ENCODE measurements at places on chromosomes 5 and 9.

- no peak overlapping the region for H3K27ac ChIP-seq
- no peak overlapping the region for H3K4me3 ChIP-seq
- no peaks in the 10 kb centered on the region for H3K36me3 ChIP-seq
- H3K27me3 ChIP-seq, result no peaks in the 10 kb centered on the region
- no peaks in the 10 kb centered on the region for H3K4me1 ChIP-seq
These were observed 88.9 kb upstream of the RANBP3L start for GRCh38 chr5:36390640-36391039.

GRCh38 chr5:107602896-107603295, 67.8 kb downstream of the EFNA5 start:
- H3K27me3 ChIP-seq, result no peaks in the 10 kb centered on the region
- H3K27ac ChIP-seq, result no peak overlapping the region
- no peaks in the 10 kb centered on the region for H3K4me1 ChIP-seq
- no peaks in the 10 kb centered on the region for H3K36me3 ChIP-seq
- no peak for DNase-seq
- no peak overlapping the region for H3K4me3 ChIP-seq

DNA sequence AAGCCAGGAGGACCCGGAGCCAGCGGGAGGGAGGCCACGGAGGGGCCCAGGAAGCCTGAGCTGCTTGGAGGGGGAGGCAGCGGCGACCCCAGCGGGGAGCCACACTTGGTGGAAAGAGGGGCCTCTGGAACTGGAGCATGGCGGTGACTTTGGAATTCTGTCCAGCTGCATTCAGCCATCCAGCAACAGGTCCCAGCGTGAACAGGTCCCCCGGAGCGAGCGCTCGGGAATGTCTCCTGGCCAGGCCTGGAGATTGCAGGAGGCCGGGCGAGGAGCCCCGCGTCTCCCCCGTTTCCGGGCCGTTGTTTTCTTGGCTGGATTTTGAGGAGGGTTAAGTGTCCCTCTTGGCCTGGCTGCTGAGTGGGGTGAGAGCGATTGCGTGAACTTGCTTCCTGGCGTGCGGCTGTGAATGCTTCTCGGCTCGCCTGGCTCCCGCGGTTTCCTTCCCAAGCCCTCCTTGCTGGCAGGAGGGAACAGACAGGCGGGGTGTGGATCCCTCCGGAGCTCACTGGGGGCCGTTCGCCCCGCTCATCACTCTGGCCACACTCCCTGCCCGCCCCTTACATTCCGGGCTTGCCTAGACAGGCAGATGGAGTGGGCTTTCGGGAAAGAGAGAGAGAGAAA, 125.3 kb upstream of the IRX4 start:
- H3K4me3 ChIP-seq, result no peak overlapping the region
- no peaks in the 10 kb centered on the region for H3K4me1 ChIP-seq
- H3K27ac ChIP-seq, result no peak overlapping the region
- no peaks in the 10 kb centered on the region for H3K27me3 ChIP-seq

- H3K4me1 ChIP-seq, result no peaks in the 10 kb centered on the region
- H3K27ac ChIP-seq, result no peak overlapping the region
- no peaks in the 10 kb centered on the region for H3K36me3 ChIP-seq
- DNase-seq, result no peak
- no peak overlapping the region for H3K4me3 ChIP-seq
These were observed 52.2 kb downstream of the ACTL7B start for GRCh38 chr9:108803428-108804065.

DNA sequence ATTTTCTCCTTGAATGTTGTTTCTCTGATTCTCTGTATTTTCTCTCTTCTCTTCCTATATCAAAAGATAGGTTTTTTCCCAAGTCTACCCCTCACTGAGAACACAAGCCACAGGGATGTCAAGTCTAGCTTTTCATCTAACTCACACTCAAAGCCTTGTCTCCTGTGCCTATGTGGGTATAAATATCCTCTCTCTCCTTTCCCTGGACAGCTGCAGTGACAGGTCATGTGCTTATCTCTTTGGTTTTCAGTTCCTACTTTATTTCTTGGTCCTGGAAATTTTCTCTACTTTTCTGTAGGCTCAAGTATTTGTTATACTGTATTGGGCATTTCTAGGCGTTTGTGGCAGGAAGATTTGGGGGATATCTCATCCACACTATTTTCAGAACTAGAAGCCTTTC, 182.4 kb upstream of the MVB12B start:
- DNase-seq, result no peak
- no peaks in the 10 kb centered on the region for H3K4me1 ChIP-seq
- no peaks in the 10 kb centered on the region for H3K36me3 ChIP-seq
- no peak overlapping the region for H3K27ac ChIP-seq

- no peak overlapping the region for H3K4me3 ChIP-seq
- no peaks in the 10 kb centered on the region for H3K36me3 ChIP-seq
- no peak for DNase-seq
These were observed 66.3 kb downstream of the NR2F1 start for GRCh38 chr5:93649234-93649900.

GRCh38 chr5:81783401-81783800, 32.5 kb upstream of the SSBP2 start:
- DNase-seq, result no peak
- no peaks in the 10 kb centered on the region for H3K36me3 ChIP-seq
- no peak overlapping the region for H3K4me3 ChIP-seq
- no peaks in the 10 kb centered on the region for H3K27me3 ChIP-seq
- H3K4me1 ChIP-seq, result peaks cover 12% of the 10 kb centered on the region

DNA sequence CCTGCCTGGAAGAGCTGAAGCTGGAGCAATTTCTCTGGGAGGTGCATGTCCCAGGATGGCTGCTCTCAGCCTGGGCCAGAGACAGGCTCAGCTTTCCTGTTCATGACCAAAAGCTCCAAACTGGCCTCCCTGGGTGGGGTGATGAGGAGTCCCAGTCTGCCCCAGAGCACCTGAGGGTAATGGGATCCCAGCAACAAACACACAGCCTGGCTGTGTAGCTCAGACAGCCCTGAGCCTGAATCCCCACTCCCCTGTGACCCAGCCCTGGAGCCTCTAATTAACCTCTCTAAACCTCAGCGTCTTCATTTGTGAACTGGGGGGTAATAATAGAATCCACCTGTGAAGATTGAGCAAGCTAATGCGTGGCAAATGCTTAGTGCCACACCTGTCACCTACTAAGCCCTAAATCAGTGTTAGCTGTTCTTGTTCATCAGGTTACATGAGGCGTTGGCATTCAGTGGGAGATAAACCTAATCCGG, 67.5 kb downstream of the HSPA4 start:
- no peaks in the 10 kb centered on the region for H3K36me3 ChIP-seq
- peaks cover 2% of the 10 kb centered on the region for H3K27me3 ChIP-seq
- H3K4me1 ChIP-seq, result no peaks in the 10 kb centered on the region
- H3K27ac ChIP-seq, result no peak overlapping the region
- no peak for DNase-seq

DNA sequence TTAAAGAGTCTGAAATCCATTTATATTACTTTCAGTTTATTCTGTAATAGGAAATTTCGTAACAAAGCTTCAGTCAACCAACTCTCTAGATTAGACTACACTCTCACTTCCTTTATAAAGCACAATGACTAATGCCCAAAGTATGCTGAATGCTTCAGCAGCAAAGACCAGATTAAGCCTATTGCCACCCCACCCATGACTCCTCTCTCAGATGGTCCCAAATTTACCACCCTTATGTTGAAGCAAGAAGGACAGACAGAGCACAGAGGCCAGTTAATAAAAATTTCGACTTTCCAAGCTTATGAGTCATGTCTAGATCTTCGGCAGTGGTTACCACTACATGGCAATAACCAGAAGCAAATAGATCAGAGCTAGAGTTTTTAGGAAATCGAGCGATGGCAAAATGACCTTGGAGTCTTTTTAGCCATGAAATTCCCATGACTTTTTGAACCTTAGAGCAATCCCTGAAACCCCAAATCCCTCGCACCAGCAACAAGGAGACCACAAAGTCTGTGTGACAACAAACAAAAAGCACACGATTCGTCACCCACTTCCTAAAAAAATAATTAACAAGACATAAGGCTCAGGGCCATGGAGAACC, 287.8 kb upstream of the RASA1 start:
- no peaks in the 10 kb centered on the region for H3K4me1 ChIP-seq
- no peak for DNase-seq
- H3K36me3 ChIP-seq, result no peaks in the 10 kb centered on the region

DNA sequence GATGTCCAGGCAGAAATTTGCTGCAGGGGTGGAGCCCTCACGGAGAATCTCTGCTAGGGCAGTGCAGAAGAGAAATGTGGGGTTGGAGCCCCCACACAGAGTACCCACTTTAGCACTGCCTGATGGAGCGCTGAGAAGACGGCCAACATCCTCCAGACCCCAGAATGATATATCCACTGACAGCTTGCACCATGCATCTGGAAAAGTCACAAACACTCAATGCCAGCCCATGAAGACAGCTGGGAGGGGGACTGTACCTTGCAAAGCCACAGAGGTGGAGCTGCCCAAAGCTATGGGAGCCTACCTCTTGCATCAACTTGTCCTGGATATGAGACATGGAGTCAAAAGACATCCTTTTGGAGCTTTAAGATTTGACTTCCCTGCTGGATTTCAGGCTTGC, 426.3 kb upstream of the FAM174A start:
- H3K4me1 ChIP-seq, result no peaks in the 10 kb centered on the region
- no peak for DNase-seq
- H3K27ac ChIP-seq, result no peak overlapping the region
- H3K4me3 ChIP-seq, result no peak overlapping the region

- H3K27ac ChIP-seq, result peak overlapping the region; percentile 48
- H3K36me3 ChIP-seq, result no peaks in the 10 kb centered on the region
- H3K4me3 ChIP-seq, result no peak overlapping the region
- H3K27me3 ChIP-seq, result peaks cover 7% of the 10 kb centered on the region
- H3K4me1 ChIP-seq, result peaks cover 23% of the 10 kb centered on the region
These were observed 117.2 kb downstream of the NRG2 start for GRCh38 chr5:139925650-139926640.

DNA sequence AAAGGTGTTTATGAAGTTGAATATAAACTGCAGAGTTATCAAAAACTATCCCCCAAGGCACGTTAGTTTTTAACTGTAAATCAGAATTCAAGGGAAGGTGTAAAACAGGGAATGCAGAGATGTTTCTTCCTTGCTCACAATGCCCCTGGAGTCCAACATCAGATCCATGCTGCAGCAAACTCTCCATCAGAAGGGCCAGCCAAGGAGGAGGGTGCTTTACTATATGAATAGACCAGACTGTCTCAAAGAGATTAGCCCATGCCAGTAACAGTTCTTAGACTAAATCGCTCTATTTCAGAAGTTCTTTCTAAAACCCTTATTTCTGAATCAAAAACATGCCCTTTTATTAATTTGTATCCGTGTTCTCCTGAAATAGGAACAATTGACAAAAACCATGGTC, 362.8 kb upstream of the RPS23 start:
- no peak overlapping the region for H3K4me3 ChIP-seq
- no peaks in the 10 kb centered on the region for H3K4me1 ChIP-seq
- H3K27ac ChIP-seq, result no peak overlapping the region
- no peak for DNase-seq

- H3K27me3 ChIP-seq, result no peaks in the 10 kb centered on the region
- no peak overlapping the region for H3K27ac ChIP-seq
- H3K36me3 ChIP-seq, result peaks cover 8% of the 10 kb centered on the region
- DNase-seq, result no peak
These were observed 7.0 kb downstream of the LNPEP start for GRCh38 chr5:96942911-96943310.

DNA sequence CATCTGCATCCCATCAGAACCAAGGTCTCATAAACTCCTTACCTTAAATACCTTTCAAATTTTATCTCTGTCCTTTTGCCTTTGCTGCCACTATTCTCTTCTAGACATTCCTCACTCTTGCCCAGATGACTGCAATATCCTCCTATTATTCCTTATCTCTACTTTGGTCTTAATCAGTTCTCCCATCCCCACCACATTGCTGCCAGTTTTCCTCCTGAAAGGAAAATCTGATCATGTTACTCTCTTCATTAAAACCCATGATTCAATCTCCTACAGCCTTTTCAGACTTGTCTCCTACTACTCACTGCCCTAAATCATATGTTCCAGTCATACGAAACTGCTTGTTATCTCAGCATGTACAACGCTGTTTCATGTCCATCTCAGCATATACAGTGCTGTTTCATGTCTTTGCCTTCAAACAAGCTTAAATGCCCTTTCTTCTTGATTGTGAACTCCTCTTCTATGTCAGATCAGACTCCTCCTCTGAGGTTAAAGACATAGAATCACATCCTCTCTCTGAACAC, 152.6 kb upstream of the FST start:
- no peaks in the 10 kb centered on the region for H3K36me3 ChIP-seq
- no peak for DNase-seq
- no peak overlapping the region for H3K27ac ChIP-seq
- H3K4me3 ChIP-seq, result no peak overlapping the region
- H3K4me1 ChIP-seq, result no peaks in the 10 kb centered on the region
- no peaks in the 10 kb centered on the region for H3K27me3 ChIP-seq

DNA sequence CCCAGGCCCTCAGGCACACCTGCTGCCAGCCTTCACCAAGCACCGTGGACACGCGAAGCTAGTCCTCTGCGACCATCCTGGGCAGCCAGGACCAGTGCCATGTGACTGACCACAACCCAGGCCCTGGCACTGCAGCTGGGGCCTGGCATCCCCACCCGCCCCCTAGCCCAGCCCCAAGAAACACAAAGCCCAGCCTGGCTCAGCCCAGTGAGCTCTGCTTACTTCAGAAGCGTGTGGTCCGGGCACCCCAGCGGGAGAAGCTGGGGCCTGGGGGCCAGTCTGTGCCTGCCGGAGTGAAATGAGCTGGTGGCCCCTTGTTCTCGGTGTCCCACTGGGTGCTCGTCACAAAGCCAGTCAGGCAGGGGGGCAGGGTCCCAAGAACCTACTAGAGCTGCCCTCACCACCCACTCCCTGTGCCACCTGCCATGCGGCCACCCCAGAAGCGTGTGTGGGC, 87.9 kb downstream of the KCNT1 start:
- no peak overlapping the region for H3K4me3 ChIP-seq
- H3K36me3 ChIP-seq, result no peaks in the 10 kb centered on the region
- H3K4me1 ChIP-seq, result no peaks in the 10 kb centered on the region
- no peak overlapping the region for H3K27ac ChIP-seq

DNA sequence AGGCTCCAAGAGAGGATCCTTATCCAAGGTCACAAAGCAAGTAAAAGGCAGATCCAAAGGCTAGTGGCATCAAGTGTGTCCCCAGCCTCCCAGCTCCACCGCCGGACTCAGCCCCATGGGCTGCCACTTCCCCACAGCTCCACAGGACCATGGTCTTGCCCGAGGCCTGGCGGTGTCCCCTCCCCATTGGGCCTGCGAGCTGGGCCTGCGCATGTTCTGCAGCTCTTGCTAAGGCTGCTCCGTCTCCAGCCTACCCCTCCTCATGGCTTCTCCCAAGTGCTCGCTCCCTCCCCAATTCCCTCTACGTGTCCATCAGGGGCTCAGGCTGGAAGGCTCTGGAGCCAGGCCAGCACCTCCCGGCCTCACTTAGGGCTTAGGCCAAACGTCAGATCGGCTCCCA, 29.4 kb downstream of the DBH start:
- no peak overlapping the region for H3K4me3 ChIP-seq
- H3K36me3 ChIP-seq, result peaks cover 10% of the 10 kb centered on the region
- H3K4me1 ChIP-seq, result peaks cover 7% of the 10 kb centered on the region
- H3K27me3 ChIP-seq, result no peaks in the 10 kb centered on the region
- H3K27ac ChIP-seq, result no peak overlapping the region
- no peak for DNase-seq

GRCh38 chr9:108245331-108245730, 610.5 kb downstream of the ACTL7B start:
- H3K27ac ChIP-seq, result no peak overlapping the region
- no peak overlapping the region for H3K4me3 ChIP-seq
- no peaks in the 10 kb centered on the region for H3K36me3 ChIP-seq
- DNase-seq, result no peak
- H3K27me3 ChIP-seq, result no peaks in the 10 kb centered on the region
- H3K4me1 ChIP-seq, result no peaks in the 10 kb centered on the region

GRCh38 chr9:29214690-29215253, 1641.5 kb upstream of the C9orf72 start:
- H3K27ac ChIP-seq, result no peak overlapping the region
- peaks cover 35% of the 10 kb centered on the region for H3K27me3 ChIP-seq
- H3K4me3 ChIP-seq, result no peak overlapping the region
- DNase-seq, result no peak

All from T-cell (primary cell).